ENCODE measurements at places on chromosomes 2 and 18.
A peak's percentile ranks its signal among the peaks of the same experiment; 100 is the strongest.

DNA sequence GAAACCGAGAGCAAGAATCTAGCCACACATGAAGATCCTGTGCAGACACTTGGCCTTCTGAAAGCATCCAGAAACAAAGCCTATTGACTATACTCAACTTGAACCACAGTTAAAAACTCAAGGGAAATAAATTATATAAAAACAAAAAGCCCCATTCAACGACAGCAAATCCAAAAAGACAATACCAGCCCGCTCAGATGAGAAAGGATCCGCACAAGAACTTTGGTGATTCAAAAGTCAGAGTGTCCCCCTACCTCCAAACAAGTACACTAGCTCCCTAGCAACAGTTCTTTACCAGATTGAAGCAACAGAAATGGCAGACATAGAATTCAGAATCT lies 163.2 kb downstream of the WDPCP start:
- DNase-seq: no peak

- no peak for DNase-seq
Measured at GRCh38 chr2:5959836-5960820, 267.9 kb downstream of the SOX11 start.

GRCh38 chr18:78721238-78721875 lies 258.3 kb upstream of the SALL3 start:
- DNase-seq: no peak

DNA sequence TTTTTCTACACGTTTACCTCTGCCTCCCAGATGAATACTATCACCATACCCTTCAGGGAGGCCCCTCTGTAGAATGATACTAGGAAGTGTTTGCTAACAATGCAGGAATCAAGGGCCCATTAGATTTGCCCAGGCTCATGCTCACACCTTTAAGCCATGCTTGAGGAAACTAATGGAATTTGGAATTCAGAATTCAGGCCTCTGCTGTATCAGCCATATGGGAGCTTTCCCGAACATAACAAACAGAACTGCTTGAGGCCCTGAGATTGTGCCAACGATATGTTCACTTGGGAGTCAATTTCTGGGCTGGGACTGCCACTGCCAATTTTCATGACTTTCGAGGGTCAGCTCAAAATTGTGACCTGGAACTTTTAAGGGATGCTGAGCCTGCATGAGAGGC lies 282.5 kb downstream of the CLIP4 start:
- DNase-seq: no peak

DNA sequence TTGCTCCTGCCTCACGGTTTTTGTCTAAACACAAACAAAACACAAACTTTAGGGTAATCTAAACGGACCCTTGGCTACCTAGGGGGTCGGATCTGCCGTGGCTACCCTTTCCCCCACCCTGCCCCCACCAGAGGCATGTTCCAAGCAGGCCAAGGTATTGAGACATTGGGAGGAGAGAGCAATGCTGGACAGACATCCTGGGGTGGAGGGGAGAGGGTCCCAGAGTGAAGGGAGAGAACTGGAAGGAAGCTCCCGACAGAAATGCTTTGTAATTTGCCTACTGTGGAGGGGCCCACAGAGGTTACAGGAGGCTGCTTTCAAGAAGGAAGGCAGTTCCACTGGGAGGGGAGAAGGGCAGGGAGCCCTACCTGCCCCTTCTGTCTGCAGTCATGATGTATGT lies 13.9 kb upstream of the MAT2A start:
- DNase-seq: no peak

DNA sequence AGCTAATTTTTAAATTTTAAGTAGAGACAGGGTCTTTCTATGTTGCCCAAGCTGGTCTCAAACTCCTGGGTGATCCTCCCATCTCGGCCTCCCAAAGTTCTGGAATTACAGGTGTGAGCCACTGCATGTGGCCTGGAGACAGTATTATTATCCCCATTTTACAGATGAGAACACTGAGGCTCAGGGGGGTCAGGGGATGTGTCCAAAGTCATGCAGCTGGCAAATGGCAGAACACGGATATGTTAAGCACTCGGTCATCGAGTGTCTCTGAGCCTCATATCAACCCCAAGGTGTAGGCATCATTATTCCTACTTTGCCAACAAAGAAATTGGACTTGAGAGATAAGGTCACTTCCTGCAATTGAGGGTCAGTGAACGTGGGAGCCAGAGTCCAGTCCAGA lies 12.6 kb downstream of the KCNK3 start:
- no peak for DNase-seq

DNA sequence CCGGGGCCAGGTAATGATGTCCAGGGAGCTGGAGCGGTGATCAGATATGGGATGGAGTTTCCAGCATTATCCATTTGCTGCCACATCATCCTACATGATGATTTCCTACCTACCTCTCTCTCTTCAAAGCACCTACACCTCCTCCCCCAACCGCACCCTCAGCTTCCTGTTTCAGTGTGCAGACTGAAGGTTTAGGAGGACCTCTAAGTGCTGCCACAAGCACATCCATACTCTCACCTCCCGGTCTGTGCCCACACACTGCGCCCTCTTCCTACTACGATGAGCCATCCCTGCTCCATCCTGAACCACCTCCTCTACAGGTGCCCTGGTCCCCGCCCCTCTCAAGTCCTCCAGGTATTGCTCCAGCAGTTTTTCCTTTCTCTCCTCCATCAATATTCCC lies 123.7 kb downstream of the ALPK2 start:
- DNase-seq: no peak

DNA sequence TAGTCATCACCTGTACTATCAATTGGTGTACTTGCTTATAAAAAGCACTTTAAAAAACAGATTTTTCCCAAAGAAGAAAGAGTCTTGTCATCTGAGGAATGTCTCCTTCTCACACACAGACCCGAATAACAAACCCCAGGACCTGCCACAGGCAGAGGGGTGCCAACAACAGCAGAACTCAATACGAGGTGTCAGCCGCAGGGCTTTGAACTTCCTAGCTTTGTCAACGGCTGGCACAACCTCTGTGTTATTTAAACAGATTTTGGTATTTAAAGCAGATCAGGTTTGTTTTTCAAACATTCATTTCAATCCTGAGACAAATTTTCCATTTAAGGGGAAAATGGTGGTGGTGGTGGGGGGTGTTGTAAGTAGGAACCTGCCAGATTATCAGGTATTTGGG lies 138.4 kb upstream of the RIOK3 start:
- DNase-seq: no peak

GRCh38 chr2:14903709-14904374 lies 271.3 kb downstream of the LRATD1 start:
- DNase-seq: no peak

- DNase-seq: no peak
Measured at GRCh38 chr2:149743842-149744448, 156.4 kb upstream of the MMADHC start.

GRCh38 chr18:39958876-39959275 lies 1996.2 kb upstream of the PIK3C3 start:
- DNase-seq: no peak

GRCh38 chr2:71463342-71463654 lies 9.9 kb downstream of the DYSF start:
- no peak for DNase-seq

- DNase-seq: no peak
Measured at GRCh38 chr2:26550276-26551015, 72.5 kb upstream of the OTOF start.

DNA sequence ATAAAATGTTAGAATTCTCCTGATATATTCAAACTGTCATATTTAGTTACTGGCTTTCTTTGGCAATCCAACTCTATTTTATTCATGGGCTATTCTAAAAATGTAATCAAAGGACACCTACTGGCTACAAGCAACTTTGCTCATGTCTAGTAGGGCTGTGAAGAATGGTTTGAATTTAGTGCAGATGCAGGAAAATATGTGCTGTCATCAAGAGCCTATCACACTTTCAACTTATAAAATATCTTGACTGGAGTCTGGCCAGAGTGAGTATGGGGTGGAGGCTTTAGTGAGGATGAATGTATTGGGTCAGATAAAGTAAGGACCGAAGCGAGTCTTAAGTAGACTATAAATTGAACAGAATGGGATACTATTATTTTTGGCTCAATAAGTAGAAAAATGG lies 343.4 kb upstream of the SPRED2 start:
- no peak for DNase-seq

GRCh38 chr2:49296107-49296867 lies 142.0 kb upstream of the FSHR start:
- DNase-seq: no peak

GRCh38 chr2:131365452-131365851 lies 1.5 kb upstream of the RAB6D start:
- no peak for DNase-seq

DNA sequence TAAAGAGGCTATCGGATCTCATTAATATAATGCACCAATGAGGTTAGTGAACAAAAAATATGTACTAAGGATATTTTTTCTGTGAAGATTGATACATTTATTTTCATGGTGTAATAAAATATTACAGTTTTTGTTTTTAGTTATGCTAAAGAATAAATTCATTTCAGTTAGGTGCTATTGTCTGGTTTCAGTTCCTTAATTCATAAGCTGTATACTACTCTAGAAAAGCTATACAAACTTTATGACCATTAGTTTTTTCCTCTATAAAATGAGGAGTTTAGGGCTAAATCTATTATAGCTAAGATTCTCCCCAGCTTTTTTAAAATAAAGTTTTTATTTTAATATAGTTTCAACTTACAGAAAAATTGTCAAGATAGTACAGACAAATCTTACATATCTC lies 1311.7 kb upstream of the NXPH2 start:
- DNase-seq: no peak

GRCh38 chr2:215357660-215358059 lies 45.8 kb downstream of the ATIC start:
- no peak for DNase-seq

- DNase-seq: no peak
Measured at GRCh38 chr2:39513641-39514094, 76.6 kb upstream of the MAP4K3 start.

DNA sequence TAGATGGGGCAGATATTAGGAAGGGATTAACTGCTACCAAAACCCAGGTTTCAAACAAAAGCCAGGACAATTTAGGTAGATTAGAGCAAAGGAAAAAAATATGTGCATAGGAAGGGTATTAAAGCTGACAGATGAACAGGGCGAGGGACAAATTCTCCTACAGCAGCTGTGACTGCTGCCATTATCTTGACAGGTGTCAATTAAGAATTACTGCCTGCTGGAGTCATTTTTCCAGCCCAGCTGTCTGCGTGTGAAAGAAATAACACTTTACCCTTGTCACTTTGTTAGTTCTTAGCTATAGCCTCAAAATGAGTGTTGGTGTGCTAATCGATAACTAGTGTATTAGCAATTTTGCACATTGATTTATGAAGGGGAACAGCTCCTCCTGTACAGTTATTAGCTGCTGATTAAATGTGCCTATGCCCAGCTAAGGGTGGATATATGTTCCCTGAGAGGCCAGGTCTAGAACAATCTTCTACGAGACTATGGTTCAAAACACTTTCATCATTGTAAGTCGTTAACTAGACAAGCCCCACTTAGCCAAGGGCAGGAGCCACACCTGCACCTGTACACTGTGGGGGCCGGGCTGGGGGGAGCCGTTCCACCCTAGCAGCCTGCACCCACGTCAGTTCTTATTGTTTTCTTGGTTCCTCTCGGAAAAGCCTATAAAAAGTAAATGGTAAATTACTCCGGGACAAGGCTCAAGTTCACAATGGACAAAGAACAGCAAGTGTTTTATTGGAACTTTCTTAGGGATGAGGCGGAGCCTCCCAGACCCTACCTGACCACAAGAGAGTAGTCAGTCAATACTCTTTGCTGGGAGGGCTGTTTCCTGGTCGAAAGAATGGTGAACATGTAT lies 7.7 kb downstream of the TSHZ1 start:
- no peak for DNase-seq

- no peak for DNase-seq
Measured at GRCh38 chr2:28322981-28323396, 69.7 kb upstream of the FOSL2 start.

- peak; percentile 53 for DNase-seq
Measured at GRCh38 chr2:108621087-108621559, 86.9 kb downstream of the LIMS1 start.

GRCh38 chr2:226643030-226643945 lies 156.3 kb downstream of the IRS1 start:
- DNase-seq: no peak

- DNase-seq: no peak
Measured at GRCh38 chr2:12678186-12678585, 38.5 kb upstream of the TRIB2 start.

DNA sequence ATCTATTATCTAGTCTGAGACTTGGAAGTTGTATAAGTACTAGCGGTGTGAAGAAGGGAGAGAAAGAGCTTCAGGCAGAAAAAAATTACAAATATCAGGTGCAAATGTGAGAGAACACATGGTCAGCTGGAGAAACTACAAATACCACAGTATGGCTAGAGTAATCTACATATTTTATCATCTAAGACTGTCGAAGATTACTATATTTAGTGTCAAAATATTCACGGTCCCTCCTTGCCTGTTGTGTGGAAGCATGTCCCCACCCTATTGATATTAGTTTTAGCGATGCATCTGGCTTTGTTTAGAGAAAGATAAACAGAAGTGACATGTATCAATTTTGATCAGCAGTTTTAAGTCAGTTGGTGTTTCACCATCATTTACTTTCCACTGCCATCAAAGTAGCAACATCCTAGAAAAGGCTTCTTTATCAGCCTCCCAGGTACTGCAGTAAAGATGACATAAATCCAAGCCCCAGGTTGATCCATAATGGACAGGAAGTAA lies 90.5 kb upstream of the ITGA4 start:
- no peak for DNase-seq

GRCh38 chr18:3014503-3015203 lies 1.7 kb upstream of the LPIN2 start:
- DNase-seq: no peak

- DNase-seq: peak; percentile 1
Measured at GRCh38 chr2:8546612-8547283, 135.1 kb upstream of the ID2 start.

- no peak for DNase-seq
Measured at GRCh38 chr18:4748975-4749374, 293.9 kb upstream of the DLGAP1 start.

DNA sequence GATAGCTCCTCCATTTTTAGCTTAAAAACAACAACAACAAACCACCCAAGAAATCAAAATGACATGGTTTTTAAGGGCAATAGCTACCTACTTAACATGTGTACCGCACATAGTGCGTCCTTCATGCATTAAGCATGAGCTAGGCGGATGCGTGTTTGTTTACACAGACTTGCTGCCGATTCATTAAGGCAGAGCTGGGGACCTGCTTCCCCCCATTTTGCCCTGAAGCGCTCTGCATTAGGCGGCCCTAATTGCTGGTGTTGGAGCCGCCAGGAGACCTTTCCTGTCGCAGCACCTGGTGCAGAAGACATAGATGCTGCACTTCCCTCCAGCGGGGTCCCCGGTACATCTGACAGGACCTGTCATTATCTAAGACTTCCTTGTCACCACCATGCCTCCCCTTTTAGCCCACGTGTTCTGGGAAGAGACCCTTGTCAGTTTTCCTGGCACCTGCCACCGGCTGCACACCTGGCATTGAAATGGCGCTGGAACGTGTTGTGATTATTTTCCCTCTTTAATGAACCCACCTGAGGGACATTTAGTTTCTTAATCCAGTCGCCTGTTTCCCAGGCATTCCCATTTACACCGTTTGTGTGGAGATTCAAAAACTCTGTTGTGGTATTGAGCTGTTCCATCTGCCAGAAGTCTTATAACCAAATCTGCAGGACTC lies 261.1 kb upstream of the RAB12 start:
- DNase-seq: peak; percentile 50

GRCh38 chr2:231181860-231182512 lies 16.4 kb upstream of the ARMC9 start:
- no peak for DNase-seq
